Cardiac fibroblast (primary cell): ENCODE measurements at places on chromosomes 3 and 15.

GRCh38 chr3:123785602-123786001, 98.5 kb downstream of the MYLK start:
- DNase-seq = no peak

GRCh38 chr3:78645628-78646310, 1122.0 kb downstream of the ROBO1 start:
- peak; percentile 86 for DNase-seq

GRCh38 chr3:187639927-187640568, 30.1 kb downstream of the SST start:
- DNase-seq = no peak

GRCh38 chr3:179503640-179504039, 52.4 kb upstream of the GNB4 start:
- DNase-seq = no peak

DNA sequence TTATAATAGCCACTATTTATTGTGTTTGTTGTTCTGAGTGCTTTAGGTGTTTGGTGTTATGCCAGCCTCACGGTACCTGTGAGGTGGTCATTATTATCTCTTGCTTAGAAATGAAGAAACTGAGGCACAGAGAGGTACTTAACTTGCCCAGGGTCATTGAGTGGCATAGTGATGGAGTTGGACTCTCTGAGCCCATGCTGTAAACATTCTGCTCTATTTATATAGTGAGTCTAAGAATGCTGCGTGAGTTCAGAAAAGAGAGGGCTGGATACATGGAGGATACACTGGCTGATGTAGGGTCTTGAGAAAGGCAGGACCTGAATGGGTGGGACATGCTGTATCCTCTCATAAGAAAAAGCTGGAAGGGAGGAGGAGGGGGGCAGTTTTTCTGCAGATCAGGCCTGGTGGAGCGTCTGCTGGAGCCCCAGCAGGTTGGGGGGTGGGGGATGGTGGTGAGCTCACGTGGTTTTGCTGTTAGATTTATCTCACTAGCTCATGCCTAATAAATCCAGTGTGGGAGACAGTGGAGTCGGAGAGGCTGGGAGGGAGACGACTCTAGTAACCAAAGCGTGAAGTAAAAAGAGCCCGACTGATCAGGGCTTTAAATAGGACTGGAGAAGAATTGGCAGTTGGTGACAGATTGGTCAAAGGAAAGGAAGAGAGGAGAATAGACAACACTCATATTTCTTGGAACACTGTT, 16.0 kb downstream of the MED12L start:
- no peak for DNase-seq

DNA sequence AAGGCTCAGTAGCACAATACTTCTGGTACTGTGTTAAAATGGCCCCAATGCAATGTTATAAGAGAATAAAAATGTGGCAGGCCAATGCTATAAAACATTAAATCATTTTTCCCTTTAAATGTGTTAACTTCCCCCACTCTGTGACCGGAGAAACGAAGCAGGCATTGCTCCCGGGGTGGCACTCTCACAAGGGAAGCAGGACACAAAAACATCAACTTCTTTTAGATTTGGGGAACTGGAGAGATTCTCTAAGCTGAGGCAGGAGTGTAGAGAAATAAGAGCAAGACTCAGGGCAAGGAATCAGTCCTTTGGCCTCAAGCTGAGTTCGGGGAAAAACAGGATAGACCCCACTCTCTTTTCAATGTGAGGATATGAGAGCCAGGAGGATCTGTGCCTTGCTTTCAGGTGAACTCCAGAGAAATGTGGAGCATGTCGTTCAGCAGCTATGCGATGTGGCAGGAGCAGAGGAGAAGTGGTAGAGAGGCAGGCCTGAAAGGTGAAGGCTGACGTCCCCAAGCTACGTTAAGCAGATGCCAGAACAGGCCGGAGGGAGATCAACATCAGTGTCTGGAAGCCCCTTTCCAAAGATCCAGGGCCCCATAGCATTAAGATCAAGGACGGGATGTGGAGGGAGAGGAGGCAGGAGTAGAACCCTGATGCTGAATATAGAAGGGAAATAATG, 160.2 kb downstream of the PLD1 start:
- DNase-seq = no peak

DNA sequence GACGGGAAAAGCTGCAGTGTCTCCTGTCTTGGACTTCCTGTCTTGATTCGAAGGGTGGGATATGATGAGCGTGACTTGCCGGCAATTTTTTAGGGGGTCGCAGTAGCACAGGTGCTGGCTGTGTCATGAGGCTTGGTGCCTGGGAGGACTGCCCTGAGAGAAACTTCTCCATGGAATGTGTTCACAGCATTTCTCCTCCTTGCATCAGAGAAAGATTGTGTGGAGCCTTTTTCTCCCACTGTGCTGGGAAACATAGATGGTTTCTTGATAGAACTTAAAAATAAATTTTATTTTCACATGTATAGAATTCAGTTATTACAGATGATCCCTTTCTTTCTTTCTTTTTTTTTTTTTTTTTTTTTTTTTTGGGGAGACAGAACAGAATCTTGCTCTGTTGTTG, 121.4 kb downstream of the KLHL25 start:
- DNase-seq = no peak

- DNase-seq = no peak
Measured at GRCh38 chr15:78681281-78682003, 40.4 kb upstream of the CHRNB4 start.

- DNase-seq = no peak
Measured at GRCh38 chr3:125191730-125192129, 20.8 kb downstream of the SLC12A8 start.

DNA sequence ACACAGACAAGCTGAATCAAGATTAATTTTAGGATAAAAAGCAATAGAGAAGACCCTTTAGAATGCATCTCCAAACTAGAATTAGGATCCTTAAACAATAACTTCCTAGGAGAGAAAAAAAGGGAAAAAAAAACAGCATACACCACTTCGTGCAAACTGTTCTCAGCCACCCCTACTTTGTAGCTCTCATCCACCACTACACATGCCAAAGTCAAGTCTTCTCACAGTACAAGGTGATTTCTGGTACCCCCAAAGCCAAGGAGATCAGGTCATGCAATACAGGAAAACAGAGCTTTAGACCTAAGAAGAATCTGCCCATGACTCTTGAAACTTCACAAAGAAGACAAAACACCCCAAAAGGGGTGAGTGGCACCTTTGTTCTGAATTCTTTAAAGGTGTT, 166.9 kb downstream of the SUCNR1 start:
- DNase-seq = no peak

DNA sequence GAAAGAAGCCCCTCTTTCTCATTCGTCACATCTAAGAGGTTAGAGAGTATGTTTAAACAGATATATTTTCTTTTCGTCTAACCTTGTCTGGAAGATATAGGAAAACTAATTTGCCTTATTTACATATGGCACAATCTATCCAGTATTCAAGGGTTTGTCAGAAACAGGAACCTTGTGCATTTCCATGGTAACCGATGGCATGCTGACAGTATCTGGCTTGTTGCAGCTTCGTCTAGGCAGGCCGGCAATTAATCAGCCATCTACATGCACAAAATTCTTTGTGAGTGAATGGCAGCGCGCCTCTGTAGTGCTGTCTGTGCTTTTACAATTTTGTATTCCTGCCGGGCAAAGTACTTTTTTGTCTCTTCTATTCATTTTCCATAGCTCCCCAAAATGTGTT, 294.0 kb upstream of the SOX2 start:
- DNase-seq = peak; percentile 1

DNA sequence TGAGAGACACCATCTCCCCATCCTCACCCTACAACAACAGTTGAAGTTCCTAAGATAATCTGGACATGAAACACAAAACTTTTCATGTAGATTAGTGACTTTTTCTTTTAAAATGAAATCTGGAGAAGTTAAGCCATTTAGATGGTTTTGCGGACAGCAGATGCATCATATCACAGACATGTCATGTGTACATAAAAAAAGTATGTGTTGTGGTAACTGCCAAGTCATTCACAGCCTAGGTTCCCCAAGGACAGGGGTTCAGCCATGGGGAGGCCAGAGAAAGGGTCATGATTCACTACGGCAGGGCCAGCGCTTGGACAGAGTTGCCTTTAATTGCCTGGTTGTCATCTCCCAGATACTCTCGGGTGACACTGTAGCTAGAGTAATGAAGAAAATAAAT, 163.2 kb downstream of the PDZRN3 start:
- peak; percentile 81 for DNase-seq

DNA sequence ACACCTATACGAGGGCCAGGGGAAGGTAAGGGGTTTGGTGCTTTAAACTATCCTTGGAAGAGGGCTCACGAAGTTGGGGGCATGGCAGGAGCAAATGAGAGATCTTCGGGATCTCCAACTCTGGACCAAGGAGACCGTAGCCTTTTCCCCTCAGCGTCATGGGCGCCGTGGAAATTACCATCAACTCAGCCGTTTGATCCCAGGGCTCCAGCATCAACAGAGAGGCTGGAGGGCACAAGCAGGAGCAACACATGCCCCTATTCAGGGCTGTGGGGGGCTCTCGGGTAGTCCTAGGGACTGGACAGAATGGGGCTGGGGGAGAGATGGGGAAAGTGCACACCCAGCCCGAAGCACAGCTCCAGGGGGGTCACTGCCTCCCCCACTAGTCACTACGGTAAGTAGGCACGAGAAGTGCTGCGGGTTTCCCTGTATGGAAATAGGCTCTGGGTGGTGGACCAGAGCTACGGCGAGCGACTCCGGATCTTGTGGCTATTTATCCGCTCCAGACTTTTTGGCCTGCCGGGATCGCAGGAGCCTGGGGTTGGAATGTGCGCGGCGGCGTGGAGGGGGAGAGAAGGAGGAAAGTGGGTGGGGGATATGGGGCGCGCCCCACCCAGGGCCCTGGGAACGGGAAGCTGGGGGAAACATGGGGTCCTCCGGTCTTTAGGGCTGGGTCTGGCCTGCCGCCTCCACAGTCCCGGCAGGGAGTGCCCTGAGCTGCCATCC, 539 bp upstream of the LAMB2 start:
- DNase-seq = peak; percentile 91

DNA sequence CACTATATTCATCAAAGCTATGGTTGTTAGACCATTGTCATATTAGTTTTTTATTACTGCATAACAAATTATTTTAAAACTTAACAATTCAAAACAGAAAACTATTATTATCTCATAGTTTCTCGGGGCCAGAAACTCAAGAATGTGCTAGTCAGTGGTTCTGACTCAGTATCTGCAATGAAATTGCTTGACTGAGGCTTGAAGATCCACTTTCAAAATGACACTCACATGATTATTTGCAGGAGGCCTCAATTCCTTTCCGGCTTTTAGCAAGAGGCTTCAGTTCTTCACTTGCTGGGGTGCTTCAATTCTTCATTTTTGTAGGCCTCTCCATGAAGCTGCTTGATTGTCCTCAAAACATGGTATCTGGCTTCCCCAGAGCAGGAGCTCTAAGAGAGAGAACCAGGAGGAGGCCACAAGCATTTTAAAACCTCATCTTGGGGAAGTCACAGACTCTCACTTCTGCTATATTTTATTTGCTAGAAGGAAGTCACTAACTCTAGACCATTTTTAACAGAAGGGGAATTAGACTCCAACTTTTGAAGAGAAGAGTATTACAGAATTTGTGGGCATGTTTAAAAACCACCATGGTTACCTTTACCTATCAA, 383.7 kb downstream of the MFSD1 start:
- no peak for DNase-seq

- DNase-seq = no peak
Measured at GRCh38 chr15:65812467-65812866, 20.4 kb upstream of the DENND4A start.
